Left renal pelvis (tissue), 4 donors: ENCODE measurements at places on chromosomes 3 and 15.

- DNase-seq, result no peak
Observed at GRCh38 chr15:67189326-67190051, 65.0 kb downstream of the AAGAB start.

GRCh38 chr3:106004826-106005225, 136.0 kb upstream of the CBLB start:
- no peak for DNase-seq

- DNase-seq, result no peak
Observed at GRCh38 chr15:75776065-75776423, 63.4 kb upstream of the CSPG4 start.

DNA sequence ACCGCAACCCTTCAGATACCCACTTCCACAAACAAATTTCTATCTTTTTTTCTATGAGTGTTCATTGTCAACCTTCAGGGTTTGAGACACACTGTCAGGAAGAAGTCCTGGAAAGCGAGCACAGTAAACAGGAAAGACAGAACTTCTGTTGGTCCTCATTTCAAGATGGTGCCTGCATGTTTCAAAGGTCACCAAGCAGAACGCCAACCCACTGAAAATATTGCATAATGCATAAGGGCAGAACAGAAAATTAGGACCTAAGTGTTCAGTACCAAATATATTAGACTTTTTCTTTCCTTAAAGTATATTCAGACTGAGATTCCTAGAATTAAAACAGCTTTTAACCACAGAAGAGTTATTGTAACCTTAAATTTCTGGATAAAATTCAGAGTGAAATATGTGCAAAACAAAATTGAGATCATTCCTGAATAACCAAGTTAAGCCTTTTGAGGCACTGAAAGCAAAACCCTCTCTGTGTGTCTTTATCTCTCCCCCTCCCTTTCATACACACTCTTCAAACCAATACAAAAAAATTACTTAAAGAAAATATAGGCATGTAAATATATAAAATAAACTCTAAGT, 387.8 kb upstream of the THBS1 start:
- DNase-seq, result no peak

DNA sequence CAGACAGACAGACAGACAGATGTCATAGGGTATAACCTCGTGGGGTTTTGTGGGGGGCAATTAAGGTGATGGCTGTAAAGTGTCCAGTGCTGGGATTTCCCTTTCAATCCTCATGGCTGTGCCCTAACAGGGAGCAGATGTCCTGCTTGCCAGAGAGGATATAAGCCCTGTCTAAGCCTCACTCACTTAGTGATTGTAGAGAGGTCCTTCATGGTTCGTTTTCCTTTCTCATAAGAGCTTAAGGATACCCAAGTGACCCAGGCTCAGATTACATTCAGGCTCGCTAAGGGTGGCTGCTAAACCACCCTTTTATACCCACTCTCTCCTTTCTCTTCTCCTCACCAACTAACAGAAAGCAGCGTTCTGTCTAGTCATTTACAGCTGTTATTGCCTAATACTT, 19.2 kb downstream of the LYSMD2 start:
- DNase-seq, result no peak

DNA sequence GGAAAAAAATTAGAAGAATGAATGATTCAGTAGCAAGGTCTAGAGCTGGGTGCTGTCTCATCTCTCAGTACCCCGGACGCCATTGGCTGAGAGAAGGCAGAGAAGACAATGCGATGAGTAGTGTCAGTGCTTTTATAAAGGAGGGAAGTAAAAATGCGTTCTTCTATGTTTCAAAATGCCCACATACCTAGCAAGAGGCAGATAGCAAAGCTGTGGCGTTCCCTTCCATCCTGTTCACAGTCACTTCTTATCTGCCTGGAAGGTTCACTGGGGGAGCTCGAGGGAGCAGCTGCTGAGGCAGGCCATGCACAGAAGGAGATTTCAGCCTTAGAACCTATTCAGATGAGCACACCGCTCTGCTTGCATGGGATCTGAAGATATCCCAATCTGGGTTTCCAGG, 234.0 kb downstream of the RPLP1 start:
- no peak for DNase-seq

DNA sequence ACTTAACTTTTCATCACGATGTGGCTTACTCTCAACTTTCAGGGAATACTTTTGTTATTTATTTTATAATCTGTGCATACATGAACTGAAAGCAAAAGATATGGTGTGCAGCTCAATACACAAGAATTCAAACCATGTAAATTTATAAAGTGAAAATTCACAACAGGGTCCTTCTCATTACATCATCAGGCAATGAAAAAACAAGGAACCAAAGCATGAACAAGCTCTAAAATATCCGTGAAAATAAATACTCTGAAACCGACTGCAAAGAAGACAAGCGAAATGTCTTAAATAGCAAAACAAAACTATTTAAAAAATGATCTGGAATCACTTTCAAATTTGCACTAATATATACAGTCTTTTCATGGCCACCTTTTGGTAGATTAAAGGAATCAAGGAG, 28.9 kb downstream of the GNB5 start:
- no peak for DNase-seq

DNA sequence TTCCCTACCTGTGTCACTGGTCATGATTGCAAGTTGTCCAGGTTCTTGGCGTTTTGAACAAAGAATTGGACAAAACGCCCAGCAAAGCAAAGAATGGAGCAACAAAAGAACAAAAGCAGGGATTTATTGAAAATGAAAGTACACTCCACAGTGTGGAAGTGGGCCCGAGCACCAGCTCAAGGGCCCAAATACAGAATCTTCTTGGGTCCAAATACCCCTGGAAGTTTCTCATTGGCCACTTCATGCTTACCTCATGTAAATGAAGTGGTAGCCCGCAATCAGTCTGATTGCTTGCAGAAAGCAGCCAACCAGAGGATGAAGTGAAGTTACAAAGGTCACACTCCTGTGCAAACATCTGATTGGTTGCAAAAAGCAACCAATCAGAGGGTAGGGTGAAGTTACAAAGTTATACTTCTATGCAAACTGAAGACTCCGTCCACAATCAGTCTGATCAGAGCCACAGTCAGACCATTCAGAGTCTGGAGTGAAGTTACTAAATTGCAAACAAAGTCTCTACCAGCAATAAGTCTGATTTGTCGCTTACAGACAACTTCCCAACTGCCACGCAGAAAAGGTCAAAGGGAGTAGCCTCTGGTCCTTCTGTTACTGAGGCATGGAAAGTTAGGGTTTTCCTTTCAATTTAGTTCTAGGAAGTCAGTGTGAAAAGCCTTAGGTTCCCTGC, 8.3 kb upstream of the TM4SF1 start:
- DNase-seq, result no peak

- no peak for DNase-seq
Observed at GRCh38 chr3:42656680-42657610, 3.4 kb downstream of the ZBTB47 start.

DNA sequence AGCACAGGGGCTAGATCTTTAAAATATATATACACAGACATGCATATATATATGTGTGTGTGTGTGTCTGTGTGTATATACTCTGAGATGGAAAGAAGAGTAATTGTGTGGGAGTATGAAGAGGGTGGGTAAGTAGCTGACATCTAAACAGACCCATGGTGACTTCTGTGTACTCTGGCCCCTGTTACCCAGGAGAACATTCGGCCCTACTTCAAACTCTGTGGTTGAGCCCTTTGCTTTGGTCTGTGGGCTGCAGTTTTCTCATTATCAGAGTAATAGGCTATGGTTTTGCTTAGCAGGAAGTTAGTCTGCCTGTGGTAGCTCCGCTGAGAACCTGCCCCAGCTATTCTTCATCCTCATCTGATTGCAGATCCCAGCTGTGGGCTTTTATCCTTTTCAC, 141.4 kb downstream of the RBPMS2 start:
- DNase-seq, result no peak

DNA sequence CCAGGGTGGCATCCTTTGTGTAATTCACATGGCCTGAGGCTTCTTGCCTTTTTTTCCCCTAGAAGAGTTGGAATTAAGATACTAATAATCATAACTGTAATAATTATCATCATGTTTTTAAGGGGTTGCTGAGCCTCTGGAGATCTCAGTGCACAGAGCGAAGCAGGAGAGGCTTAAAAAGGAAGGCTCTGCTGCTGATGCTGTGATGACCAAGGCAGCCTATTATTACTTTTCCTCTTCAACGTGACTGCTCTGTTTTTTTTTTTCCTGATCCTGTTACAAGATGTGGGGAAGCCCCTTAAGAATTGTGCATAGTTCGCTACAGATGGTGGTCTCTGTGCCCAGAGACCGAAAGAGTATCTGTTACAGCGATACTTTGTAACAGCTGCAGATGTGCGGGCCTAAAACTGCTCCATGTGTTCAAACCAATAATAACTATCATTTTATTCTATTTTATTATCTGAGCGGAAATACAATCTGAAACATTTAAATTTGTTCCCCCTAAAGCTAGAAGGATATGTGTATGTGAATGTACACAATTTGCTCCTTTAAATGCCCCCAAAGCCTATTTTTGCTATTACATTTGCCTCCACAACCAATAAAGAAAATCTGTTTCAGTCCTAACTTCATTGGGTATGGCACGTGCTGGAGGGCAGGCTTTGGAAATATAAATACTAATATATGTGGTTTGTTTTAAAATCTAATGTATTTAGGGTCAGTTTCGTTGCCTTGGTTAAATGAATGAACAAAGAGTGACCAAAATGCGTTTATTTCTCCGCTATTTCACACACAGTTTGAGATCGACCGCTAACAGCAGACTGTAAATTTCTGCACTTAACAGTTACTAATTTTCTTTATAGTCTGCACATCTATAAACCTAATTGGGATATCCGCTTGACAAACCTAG, 4.6 kb downstream of the SHOX2 start:
- no peak for DNase-seq

GRCh38 chr3:16174026-16174355, 489 bp upstream of the GALNT15 start:
- DNase-seq, result no peak

- DNase-seq, result no peak
Observed at GRCh38 chr3:23035927-23036640, 167.0 kb upstream of the UBE2E2 start.

DNA sequence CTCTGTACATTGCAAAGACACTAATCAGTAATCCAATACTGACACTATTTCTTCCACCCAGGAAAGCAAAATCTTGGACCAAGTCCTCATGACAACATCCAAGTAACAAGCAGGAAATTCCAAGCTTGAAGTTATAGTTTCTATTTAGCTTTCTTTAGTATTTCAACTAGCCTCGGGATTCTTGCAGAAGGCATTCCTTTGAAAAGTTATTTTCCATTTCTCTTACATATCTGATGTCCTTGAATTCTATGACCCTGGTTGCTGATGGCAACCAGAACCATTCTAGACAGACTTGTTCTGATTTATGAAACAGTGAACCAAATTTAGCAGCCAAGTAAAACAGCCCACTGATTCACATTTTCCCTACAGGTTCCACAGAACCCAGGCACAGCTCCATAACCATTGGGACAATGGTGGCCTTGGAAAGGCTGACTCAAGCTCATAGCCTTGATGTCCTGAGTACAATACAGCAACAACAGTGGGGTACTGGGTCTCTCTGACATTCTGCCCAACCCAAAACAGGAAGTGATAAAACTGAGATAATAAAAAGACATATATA, 26.5 kb downstream of the P3H2 start:
- DNase-seq, result no peak

DNA sequence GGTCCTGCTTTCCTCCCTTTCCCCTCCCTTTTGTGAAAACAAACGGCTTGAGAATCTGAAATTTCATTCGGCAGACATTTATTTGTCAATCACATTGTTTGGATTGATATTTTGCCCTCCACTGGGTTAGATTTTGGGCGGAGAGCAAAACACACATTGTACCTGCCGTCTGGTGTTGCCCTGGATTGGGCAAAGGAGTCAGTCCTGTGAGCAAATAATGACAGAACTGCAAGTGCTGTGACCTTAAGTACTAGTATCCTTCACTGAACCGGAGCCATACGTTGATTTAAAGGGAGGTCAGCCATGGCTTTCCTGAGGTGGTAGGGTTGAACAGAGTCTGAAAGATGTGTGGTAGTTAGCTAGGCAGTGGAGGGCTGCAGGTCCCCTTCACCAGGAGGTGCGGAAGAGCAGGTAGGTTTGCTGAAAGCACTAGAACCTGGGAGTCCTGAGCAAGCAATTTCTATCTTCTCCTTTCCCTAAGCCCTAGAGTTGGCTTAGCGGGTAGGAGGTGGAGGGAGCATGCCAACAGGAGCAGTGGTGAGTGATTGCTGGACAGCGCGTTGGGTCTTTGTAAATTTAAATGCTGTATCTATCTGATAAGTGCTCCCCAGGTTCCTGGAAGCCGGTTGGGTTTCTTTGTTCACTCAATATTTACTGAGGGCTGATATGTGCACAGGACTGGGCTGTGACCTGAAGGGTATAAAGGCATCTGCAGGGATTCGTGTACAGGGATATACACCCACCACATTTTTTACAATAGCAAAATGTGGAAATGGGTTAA, 2.0 kb downstream of the PDIA5 start:
- DNase-seq, result no peak

DNA sequence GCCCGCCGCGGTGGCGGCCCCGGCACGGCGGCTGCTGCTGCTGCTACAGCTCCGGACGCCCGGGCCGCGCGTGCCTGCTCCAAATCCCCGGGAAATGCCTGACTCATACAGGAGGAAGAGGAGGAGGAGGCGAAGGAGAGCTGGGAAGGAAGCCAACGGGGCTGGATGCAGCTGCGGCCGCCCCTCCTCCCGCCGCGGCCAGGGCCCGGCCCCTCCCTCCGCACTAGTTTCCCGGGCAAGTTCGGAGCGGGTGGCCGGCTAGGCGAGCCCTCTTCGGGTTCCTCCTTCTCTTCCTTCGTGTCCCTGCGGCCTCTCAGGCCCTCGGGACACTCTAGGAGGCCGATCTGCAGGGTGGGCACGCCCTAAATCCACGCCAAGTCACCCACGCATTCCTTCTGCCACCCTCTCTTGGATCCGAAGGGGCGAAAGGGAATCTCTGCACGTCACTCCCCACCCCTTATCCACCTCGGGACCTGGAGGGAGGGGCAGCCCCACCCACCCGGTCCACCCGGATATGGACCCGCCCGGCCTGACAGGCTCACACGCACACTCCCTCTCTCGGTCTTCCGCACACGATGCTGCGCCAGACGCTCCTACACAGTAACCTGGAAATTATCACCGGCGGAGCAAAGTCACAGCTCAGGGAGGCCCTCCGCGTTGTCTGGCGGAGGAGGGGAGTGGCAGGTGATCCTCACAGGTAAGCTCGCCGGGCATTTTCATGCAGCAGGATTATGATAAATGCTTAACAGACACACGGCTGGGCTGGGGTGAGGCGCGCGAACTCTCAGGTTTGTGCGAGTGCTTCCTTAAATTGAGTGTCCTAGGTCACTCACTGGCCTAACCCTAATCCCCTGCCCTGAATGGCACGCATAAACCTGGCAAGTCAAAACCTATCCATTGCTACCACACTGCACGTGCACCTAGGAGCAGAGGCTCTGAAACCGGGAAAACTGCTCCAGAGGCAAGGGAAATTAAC, at the start of the genes OSBPL10 and ZNF860:
Gene OSBPL10 (minus strand): TSS at position 57 of the 976 bp plus-strand sequence. CDS start 83 bp downstream, outside the sequence.
Gene ZNF860 (plus strand): TSS at position 545 of the 976 bp plus-strand sequence. CDS start 7,330 bp downstream, outside the sequence.
- peak; percentile 72 for DNase-seq
